ENCODE measurements at places on chromosomes 6 and 20.
A peak's percentile ranks its signal among the peaks of the same experiment; 100 is the strongest.

GRCh38 chr6:134511984-134512683, 194.2 kb upstream of the SGK1 start:
- DNase-seq, result no peak

- DNase-seq, result no peak
Measured at GRCh38 chr20:50467718-50468356, 42.3 kb upstream of the PTPN1 start.

DNA sequence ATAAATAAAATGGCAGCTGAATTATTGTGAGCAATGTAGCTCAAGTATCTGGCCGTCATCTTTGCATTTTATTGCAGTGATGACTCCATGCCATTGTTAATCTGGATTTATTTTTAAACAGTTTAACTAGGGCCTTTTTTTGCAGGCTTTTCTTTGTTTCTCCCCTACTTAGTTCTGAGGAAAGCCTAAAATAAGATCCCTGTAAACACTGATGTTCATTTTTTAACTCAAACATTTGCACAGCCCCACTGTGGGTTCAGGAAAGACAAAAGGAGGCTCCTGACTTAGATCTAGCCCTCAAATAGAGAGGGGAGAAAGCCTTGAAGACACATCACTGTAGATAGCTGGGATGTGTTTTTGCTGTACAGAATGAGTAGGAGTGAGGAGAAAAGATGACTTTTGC, 69.2 kb downstream of the PLEKHG1 start:
- no peak for DNase-seq

DNA sequence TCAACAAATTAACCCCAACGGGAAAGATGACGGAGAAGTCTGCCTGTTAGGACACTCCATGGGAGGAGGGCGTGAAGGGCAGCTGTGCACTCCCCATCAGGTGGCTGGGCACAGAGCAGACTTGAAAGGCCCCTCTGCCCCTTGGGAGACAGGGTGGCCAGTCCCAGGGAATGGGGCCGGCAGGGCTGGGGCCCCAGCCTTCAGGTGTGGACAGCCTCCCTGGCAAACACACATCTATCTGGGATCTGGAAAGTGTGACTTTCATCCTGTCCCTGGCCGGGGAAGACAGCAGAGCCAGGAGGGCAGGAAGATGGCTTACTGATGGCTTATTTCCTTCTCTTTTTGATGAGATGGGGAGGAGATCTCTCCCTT, 4.5 kb upstream of the FRMD1 start:
- no peak for DNase-seq

DNA sequence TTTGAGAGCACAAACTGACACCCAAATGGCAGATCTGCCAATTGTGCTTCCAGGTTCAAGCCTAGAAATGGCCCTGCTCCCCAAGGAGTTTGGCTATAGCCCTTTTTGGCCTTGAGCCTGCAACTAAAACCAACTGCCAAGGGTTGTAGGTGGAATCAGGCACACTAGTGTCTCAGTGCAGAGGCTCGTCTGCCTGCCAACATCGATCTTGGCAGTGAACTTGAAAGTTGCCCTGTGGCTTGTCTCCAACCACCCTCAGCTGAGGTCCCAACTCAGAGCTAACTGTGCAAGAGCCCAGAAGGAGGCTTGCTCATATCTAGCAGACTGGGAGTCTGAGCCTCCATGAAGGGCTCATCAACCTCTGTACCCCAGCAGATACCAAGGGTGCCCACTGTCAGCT, 92.7 kb upstream of the GLP1R start:
- no peak for DNase-seq

GRCh38 chr6:113691260-113691656, 165.9 kb upstream of the MARCKS start:
- no peak for DNase-seq

DNA sequence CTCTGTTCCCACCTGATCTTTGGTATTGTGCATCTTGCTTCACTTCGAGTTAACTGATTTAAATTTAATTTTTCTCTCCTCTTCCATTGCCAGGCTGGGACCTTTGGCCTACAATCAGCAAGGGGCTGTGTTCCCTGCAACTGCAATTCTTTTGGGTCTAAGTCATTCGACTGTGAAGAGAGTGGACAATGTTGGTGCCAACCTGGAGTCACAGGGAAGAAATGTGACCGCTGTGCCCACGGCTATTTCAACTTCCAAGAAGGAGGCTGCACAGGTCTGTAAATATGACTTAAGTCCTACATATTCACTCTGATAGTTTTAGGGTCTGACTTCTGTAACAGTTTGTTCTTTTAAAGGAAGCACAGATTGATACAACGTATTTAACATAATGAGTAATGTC, 412.4 kb downstream of the ARHGAP18 start:
- no peak for DNase-seq

- no peak for DNase-seq
Measured at GRCh38 chr6:3707024-3707423, 44.5 kb downstream of the PXDC1 start.

DNA sequence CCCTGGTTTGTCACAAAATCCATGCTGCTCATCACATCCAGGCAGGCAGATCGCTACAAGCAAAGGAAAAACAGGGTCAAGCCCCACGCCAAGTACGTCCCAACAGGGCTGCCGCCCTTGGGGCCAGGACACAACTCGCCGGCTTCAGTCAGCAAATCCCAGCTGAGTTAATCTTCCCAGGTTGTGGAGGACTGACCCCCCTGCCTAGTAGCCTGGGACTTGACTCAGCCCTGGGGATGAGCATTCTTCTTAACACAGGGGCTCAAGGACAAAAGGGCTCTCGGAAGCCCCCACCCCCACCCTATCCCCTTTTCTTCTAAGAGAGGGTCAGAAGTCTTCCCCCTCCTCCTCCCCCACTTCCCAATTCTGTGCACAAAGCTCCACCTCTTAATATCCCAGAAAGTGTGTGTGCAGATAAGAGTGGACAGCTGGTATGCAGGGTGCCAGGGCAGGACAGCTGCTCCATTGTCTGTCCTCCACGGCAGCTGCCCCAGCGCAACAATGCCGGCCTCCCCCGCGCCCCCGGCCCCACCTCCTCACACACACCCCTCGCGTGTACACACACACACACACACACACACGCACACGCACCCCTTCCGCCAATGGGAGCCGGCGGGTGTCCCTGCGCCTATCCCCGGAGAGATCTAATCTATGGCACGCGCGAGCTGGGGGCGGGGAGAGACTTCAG, 4.5 kb downstream of the DLL1 start:
- DNase-seq, result no peak

- DNase-seq, result no peak
Measured at GRCh38 chr20:49993301-49993751, 10.5 kb downstream of the SNAI1 start.

DNA sequence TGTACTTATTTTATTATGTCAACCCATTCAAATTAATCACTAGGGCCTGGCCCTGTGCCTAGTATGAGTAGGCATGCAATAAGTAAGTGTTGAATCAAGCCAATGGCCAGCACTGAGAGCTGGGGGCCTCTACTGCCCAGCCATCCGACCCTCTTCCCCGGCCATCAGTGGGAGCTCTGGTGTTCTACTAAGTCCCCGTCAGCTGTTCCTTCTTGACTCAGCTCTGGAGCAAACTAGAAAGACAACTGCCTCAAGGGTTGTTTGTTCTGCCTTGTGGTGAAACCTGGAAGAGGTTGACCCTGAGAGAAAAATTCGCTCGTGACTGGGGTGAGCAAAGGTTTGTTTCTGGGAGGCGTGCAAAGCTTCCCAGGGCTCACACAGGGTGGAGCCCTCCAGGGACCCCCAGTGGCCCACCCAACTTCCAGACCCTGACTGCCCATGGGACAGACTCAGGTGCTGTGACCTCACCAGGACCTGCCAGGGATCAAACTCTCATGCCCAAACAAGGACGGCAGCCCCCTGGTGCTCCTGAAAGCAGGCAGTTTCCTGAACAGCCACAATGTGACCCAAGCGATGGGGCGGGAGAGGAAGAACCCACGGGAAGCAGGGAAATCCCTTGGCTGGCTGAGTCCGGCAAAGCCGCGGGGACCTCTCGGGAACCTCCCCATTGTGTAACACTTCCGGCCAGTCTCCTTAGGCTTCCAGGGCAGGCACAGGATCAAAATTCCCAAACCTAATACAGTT, 50.4 kb downstream of the BANF2 start:
- no peak for DNase-seq

- DNase-seq, result no peak
Measured at GRCh38 chr20:38050686-38051085, 17.1 kb downstream of the RPRD1B start.

DNA sequence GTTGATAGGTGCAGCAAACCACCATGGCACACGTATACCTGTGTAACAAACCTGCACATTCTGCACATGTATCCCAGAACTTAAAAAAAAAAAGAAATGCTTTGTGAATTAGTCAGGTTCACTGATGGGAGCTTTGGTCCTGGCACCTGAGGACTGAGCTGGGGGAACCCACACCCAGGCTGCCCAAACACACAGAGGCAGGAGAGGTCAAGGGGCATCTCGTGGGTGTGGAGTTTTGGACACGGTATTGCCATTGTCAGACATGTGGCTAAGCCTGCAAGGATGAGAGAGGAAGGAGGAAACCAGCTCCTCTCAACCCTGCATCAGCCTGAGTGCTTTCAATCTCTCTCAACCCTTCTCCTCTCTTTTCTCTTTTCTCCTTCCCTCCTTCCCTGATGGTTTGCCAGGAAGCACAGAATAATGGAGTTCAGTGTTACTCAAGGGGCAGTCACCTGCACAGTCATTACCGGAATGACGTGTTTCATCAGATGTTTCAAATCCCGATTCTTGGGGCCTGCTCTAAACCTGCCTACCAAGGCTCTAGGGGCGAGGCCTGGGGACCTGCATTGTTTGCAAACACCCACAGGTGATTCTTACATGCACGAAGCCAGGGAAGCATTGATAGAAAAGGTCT, 89.9 kb upstream of the NEDD9 start:
- no peak for DNase-seq

DNA sequence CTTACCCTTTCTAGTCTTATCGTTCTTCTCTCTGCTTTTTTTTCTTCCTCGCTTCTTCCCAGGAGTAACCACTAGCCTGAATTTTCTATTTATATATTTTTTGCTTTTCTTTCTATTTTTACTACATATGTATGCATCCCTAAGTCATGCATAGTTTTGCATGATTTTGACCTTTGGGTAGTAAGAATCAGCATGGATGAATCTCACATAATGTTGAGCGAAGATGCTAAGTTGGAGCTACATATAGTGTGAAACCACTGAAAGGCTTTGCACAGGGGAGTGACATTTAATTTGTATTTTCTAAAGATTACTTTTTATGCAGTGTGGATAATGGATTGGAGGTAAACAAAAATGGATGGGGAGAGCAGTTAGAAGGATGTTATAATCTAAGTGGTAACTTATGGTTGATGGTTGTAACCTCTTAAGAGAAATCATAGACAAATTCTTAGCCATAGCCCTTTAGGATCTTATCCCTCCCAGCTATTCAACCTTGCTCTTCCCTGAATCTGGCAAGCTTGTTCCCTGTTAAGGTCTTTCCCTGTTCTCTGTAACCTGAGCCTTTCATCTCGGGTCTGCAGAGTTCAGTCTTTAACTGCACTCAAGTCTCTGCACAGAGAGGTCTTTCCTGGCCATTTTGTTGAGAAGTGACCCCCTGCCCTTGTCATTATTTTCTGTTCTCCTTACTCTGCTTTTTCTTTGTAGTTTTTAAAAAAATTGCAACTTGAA, 18.0 kb downstream of the PEX7 start:
- DNase-seq, result no peak

DNA sequence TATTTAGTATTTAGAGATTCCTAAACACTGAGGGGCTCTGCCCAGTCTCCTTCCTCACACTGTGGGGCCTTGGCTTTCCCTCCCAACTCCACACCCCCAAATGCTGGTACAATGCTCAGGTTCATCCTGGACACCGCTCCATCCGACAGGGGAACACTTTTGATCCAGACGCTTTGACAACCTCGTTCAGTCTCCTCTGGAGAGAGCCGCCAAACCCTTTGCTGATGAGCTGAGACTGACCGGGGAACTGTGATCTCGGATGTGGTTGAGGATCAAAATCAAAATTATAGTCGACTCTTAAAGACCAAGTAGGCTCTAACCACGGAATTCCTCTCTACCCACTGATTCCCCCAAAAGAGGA, 38.8 kb upstream of the HLA-E start:
- no peak for DNase-seq

- peak; percentile 63 for DNase-seq
Measured at GRCh38 chr6:15491255-15491985, 171.4 kb downstream of the DTNBP1 start.

GRCh38 chr20:36848078-36848660, 27.8 kb upstream of the TLDC2 start:
- no peak for DNase-seq

DNA sequence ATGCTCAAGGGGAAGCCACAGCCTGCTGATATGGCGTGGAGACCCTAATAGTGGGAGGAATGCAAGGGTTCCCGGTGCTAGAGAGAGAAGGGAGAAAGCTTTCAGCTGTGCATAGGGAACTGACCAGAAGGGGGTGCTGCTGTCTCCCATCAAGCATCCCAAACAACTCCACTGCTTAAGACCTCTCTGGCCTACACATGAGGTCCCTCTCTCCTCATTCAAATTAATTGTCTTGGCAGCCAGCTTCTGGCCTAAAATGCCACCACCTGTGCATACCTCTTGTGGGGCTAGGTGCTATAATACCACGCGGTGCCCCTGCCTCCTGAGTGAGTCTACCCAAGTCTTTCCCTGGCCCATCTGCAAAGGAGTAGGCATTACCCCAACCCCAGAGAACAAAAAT, 14.5 kb downstream of the ADISSP start:
- peak; percentile 49 for DNase-seq

DNA sequence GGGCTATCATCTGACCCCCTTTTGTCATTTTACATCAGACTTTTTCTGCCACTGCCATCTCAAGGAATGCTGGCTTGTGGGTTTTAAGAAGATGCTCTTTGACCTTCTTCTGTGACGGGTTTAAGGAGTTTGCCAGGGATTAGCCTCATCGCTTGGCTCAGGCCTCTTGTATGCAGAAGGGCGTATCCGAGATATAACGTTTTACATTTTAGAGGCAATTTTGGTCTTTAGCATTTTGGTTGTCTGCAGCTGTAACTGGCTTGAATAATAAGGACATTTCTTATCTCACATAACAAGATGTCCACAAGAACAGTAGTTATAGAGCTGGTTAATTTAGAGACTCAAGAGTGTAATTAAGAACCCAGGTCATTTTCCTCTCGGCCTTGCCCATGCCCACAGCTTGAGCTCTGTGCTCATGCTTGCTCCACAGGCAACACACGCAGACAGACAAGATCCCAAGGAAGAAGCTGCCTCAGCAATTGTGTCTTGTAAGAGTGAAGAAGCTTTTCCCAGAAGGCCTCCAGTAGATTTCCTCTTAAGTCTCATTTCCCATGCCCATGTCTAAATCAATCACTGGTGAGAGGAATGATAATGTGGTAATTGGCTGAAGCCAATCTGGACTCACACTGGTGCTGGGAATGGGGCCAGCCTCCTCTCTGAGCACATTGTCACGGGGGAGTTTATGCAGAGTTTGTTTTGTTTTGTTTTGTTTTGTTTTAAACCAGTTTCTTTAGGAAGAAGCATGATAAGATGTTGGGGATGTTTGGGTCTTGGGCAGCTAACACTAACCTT, 36.8 kb downstream of the PTCHD4 start:
- DNase-seq, result no peak

- DNase-seq, result peak; percentile 28
Measured at GRCh38 chr20:35523298-35523888, 6.1 kb downstream of the C20orf173 start.

Data from stimulated activated CD4-positive, alpha-beta T cell treated with anti-CD3 and anti-CD28 coated beads, Interleukin-12 subunit alpha, Interleukin-12 subunit beta, amount 100 ng/mL, for 24 hours (primary cell).